ENCODE measurements at places on chromosomes 6 and 20.

GRCh38 chr6:37373822-37374471, 20.2 kb downstream of the RNF8 start:
- DNase-seq: no peak

GRCh38 chr20:52439375-52439774, 247.8 kb upstream of the ZFP64 start:
- DNase-seq: no peak

GRCh38 chr6:106163446-106163965, 77.4 kb downstream of the PRDM1 start:
- DNase-seq: no peak

DNA sequence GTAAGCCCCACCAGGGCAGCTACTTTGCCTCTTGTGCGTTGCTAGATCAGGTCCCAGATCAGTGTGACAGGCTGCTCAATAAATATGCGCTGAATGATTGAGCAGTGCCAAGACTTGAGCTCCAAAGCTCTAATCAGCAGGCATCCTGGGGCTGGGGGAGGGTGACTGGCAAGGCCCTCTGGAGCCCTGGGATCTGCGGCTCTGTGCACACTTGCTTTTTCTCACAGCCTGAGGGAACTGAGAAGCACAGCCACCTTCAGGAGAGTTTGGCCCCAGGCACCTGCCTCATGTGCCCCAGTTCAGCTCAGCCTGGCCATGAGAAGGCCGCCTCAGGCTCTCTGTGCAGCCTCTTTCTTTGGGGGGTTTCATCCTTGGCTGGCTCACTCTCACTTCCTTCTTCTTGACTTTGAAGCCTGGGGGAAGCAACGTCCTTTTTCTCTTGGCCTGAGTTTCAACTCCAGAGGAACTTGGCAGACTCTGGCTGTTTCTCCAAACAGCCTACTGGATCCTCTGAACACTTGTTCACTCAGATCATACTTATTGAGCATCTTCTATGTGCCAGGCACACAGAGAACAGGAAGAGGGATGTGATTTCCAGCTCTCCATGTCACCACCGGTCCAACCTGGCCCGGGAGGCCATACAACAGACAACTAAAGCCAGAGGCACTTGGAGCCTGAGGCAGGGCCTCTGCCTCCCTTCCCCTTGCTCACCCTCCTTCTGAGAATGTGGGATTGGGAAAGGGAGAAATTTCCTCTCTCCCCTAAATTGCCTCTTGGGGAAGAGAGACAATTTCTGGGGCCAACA, 114.0 kb downstream of the VEGFA start:
- no peak for DNase-seq
